Activated T-cell treated with anti-CD3 and anti-CD28 coated beads, Interleukin-2, amount 50 U/mL, for 48 hours (primary cell): ENCODE measurements at places on chromosomes 11 and 22.

- no peak for DNase-seq
Observed at GRCh38 chr22:28931844-28932567, 48.6 kb downstream of the ZNRF3 start.

DNA sequence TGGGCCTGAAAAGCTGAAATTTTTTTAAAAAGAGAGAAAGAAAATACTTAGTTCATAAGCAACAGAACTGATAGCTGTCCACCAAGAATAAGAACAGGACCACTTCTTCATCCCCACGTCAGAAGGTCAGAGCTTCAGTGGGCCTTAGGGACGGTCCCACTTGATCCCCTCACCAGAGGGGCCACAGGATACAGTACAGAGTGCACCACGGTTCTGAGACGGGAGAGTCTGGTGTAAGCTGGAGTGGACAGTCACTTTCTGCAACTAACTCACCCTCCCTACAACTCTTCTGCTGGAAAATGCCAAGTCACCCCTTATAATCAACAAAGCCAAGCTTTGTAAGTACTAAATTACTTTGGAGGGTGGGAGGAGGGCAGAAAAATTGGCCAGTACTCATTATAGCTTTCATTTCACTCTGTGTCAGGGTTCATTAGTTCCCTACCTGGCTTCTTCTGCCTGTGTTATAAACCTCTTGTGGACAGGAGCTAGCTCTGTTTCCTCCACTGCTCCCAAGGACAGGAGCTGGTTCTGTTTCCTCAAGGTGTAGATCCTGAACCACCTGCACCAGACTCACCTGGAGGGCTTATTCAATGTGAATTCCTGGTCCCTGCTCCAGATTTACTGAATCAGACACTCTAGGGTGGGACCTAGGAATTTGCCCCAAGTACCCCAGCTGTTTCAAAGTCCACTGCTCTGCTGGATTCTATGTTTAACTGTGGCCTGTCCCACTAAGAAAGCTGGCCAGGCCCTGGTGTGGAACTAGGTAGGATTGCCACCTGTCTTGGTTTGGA lies 39.6 kb downstream of the SCGB1A1 start:
- no peak for DNase-seq

GRCh38 chr22:25482868-25483639 lies 81.4 kb upstream of the GRK3 start:
- no peak for DNase-seq

DNA sequence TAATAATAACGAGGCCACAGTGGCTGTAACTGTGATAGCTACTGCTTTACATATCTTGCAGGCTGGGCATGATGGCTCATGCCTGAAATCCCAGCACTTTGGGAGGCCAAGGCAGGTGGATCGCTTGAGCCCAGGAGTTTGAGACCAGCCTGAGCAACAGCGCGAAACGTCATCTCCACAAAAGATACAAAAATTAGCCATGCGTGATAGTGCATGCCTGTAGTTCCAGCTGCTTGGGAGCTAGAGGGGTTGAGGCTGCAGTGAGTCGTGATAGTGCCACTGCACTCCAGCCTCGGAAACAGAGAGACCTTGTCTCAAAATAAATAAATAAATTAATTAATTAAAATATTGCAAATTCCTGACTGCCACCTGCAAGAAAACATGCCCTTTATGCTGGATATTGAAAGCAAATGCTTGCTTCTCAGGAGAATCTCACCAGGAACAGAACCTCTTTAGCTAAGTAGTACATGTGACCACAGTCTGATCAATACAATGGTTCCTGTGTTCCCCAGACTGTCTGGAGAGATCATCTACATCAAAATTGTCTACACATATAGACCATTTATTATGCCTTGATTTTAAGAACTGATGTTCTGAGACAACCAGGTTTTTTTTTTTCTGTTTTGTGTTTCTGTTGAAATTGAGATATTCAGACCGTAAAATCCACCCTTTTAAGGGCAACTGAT lies 6.3 kb downstream of the ZBTB3 start:
- no peak for DNase-seq

DNA sequence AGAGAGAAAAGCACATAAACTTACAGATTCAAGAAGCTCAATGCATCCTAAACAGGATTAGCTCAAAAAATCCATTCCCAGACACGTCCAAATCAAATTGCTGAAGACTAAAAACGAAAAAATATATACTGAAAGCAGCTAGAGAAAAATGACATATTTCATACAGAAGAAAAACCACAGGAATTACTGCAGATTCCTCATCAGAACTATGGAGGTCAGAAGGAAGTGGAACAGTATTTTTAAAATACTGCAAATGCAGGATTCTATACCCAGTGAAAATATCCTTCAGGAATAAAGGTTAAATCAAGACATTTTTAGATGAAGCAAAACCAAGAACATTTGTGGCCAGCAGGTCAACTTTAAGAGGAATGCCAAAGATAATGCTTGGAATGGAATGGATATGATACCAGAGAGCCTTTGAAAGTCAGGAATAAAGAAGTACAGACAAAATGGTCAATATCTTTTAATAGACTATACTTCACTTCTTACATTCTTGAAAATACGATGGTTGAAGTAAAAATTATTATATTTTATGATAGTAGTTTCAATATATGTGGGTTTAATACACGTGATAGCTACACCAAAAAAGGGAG lies 352.9 kb downstream of the CTTN start:
- no peak for DNase-seq

DNA sequence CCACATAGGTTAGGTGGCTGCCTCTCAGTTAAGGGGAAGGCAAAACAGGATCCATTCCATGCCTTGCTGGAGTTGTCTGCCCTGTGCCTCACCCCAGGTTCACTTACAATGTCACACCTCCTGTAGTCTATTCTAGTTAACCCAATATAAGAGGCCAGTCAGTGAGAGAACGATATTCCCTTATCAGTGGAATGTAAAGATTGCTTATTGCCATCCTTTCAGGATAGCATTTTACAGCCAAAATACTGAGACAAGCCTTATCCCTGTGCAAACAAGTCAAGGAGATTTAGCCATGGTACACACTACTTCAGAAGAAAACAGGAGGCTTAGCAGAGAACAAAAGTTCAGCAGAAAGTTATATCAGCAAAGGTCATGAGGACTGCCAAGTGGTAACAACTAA lies 5.5 kb downstream of the CYP2R1 start:
- no peak for DNase-seq

- DNase-seq, result no peak
Observed at GRCh38 chr11:119615003-119615881, 113.8 kb downstream of the NECTIN1 start.

GRCh38 chr11:103958475-103959215 lies 77.8 kb upstream of the DDI1 start:
- DNase-seq, result no peak

DNA sequence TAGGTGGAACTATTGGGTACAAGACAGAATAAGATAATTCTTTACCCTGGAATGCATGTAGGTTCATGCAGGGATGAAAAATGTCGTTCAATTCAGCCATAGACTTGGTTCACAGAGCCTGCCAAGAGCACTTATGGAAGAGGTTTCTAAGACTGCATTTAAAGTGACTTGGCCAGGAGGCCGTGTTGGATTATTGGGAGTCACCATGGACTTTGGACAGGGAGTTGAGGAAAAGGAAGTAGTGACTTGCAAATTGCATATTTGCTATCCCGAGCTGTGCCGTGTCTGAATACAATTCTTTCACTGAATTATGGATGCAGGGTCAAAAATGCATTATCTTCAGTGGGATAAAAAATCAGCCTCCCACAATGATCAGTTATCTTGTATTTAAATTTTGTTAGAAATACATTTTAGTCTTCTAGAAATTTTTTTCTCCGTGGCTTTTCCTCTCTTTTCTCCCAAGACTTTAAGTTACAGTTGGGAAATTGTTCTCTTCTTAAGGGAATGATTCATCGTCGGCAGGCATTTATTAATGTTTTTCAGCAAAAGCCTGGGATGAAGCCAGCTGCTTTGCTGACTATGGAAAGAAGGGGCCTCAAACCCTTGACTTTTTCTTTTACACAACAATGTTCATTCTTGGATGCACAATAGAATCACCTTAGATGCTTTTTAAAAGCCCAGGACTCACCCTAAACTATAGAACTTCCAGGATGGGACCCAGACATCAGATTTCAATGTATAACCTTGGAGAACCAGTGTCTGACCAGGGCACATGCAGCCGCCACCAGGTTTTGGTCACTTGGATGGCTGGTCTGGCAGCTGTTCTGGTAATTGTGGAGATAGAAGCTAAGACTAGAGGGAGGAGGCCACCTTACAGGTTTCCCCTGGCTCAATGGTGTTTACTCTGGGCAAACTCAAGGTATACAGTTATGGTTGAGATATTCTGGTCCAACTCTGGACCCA lies 70.8 kb downstream of the FAT3 start:
- no peak for DNase-seq

DNA sequence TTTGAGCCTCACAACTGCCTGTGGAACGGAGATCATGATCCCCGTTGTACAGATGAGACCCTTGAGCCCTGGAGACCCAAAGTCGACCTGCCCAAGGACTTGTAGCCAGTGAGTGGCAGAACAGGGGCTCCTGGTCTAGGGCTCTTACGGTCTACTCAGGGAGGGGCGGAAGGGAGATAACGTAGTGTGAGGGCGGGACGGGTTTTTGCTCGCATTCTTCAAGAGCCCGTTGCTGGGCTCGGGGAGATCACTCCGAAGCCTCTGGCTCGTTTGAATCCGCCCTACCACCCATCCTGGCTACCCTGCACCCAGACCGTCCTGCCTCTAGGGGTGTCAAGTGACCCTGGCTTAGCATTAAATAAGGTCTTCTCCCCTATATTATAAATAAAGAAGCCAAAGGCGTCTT lies 639 bp downstream of the CRY2 start:
- no peak for DNase-seq

GRCh38 chr11:533586-534395 lies 1.6 kb downstream of the HRAS start:
- no peak for DNase-seq

DNA sequence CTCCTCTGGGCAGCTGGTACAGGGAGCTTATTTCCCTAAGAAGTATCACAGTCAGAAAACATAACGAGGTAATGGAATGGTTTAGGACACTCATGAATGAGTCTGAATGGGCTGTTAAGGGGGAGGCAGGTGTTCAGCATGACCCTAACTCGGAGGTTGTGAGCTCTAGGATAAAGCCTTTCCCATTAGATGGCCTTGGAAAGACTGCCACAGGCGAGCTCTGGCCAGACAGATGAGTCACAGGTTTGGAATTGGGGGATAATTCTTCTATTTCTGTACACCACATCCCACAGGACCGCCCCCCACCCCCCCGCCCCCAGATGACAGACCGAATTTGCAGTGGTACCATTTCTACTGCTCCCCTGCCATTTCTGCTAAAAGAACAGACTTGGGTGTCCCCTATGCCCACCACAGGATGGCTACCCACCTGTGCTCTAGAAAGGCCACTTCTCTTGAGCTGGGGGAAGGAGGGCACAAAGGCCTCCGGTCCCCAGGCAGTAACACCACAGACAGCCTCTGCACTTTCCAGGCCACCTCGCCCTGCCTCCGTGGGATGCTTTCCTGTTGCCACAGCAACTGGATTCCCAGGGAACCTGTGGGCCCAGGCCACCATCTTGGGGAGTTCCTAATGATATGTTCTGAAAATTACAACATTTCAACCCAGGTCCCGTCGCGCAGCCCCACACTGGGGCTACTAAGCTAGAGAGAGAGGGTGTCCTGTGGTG lies 76.7 kb downstream of the TRIM29 start:
- DNase-seq, result no peak

- DNase-seq, result no peak
Observed at GRCh38 chr22:36391638-36392037, 3.9 kb upstream of the MYH9 start.

- DNase-seq, result no peak
Observed at GRCh38 chr11:38867338-38867737, 2269.3 kb upstream of the RAG2 start.

- no peak for DNase-seq
Observed at GRCh38 chr22:50665212-50665611, 7.4 kb upstream of the SHANK3 start.

- no peak for DNase-seq
Observed at GRCh38 chr11:92644595-92645445, 324.6 kb upstream of the MTNR1B start.

DNA sequence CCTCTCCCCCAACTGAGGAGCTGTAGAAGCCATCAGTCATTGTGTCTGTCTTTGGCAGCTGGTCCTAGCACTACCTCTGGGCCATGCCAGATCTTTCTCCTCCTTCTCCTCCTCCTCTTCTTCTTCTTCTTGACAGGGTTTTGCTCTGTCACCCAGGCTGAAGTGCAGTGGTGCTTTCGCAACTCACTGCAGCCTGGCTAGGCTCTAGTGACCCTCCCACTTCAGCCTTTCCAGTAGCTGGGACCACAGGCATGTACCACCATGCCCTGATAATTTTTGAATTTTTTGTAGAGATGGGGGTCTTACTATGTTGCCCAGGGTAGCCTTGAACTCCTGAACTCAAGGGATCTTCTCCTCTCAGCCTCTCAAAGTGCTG lies 50.1 kb upstream of the SHANK2 start:
- DNase-seq, result no peak

DNA sequence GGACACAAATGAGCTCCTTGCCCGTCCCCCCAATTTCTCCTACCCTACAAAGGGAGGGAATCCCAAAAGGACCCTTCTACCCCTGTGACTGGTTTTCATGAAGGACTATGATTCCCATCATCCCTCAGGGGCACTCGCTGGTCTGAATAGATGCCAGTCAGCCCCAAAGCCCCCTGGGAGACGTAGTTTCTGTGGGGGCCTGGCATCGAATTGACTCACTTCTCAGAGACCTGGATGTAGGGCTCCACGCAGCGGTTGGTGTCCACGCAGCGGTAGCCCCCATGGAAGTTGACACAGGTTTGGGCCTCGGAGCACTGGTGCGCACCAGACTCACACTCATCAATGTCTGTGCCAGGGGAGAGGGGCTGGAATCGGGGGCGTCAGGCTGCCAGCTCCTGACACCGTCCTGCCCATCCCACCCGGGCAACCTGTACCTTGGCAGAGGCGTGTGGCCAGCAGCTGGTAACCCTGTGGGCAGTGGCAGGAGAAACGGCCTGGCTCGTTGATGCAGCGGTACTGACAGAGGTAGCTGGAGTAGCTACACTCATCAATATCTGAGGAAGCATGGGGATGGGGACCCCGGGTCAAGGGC lies 4.4 kb downstream of the EFEMP2 start:
- no peak for DNase-seq

GRCh38 chr22:48099671-48100070 lies 1337.2 kb downstream of the TBC1D22A start:
- DNase-seq, result no peak

- no peak for DNase-seq
Observed at GRCh38 chr11:13003736-13004493, 5.2 kb upstream of the RASSF10 start.

- DNase-seq, result no peak
Observed at GRCh38 chr22:48844056-48844675, 983.5 kb downstream of the BRD1 start.

- no peak for DNase-seq
Observed at GRCh38 chr11:11105361-11105760, 247.5 kb upstream of the ZBED5 start.

DNA sequence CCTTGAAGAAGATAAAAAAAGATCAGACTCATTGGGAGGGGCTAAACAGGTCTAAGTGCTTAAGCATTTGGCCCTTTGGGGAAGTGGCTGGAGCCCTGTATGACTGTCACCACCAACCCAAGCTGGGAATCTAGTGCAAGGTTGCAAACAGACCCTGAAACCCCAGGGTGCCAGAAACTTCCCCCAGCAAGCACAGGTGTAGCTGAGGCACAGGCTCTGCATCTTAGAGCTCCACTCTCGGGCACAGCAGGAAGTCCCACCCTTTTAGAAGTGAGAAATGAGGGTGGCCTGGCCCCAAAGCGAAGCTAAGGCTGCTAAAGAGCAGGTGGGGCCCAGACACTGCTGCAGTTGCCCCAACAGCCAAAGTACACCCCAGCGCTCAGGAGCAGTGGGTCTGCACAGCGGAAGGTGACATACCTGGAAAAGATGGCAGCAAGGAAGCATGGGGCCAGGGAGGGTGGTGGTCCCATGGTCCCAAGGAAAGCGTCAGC lies 5.8 kb upstream of the KDM2A start:
- no peak for DNase-seq
